ENCODE measurements at places on chromosomes 5 and 9.

DNA sequence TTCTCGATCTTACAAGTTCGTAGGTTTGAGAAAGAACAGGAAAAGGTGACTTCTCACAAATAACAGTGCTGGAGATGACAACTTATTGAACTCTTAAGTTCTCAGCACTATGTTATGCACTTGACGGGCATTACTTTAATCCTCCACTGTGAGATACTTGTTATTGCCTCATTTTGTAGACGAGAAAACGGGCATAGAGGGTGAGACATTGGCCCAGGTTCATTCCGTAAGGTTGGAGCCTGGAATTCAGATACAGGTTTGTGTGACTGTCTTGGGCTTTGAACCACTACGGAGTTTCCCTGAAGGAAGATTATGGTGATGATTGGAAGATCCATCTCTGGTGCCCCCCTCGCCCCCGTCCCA is 657 bp downstream of the MAT2B start:
- DNase-seq = no peak

GRCh38 chr9:13111778-13112177 is 167.7 kb downstream of the MPDZ start:
- no peak for DNase-seq

GRCh38 chr5:131245948-131246347 is 17.9 kb upstream of the CDC42SE2 start:
- DNase-seq = no peak

DNA sequence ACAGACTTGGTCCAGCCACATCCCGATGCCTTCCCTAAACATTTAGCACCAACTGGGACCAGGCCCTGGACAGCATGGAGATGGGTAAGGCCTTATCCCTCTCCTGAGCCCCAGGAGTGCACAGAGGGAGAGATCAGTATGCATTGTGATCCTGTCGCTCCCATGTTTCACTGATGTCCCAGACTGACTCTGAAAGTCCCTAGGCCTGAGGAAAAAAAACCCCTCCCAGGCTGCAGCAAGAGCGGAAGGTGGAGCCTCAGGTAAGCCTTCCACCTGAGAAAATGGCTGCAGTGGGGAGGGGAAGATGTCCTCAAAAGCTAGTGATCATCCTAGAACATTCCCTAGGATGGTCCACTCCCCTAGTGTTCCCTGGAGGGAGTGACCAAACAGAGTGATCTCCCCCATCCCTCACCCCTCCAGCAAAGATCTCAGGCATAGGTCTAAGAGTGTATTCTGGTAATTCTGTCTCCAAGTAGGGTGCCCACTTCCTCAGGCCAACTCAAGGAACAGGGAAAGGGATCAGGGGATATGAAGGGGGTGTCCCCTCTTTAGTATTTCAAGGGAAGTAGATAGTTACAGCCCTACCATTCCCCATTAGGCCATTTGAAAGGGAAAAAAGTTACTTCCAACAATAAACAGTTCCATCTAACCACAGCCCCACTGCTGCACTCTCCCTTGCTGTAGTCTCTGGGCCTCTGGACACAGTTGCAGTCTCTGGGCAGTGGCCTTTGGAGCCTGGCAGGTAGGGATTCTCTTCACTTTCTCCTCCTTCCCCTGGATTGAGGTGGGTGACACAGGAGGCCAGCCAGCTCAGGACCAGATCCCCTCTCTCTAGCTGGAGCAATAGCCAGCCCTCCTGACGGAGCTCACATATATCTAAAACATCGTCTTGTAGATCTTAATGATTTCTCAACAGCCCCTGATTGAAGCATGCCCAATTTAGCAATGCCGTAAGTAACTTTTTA is 6.8 kb upstream of the CXXC5 start:
- no peak for DNase-seq

DNA sequence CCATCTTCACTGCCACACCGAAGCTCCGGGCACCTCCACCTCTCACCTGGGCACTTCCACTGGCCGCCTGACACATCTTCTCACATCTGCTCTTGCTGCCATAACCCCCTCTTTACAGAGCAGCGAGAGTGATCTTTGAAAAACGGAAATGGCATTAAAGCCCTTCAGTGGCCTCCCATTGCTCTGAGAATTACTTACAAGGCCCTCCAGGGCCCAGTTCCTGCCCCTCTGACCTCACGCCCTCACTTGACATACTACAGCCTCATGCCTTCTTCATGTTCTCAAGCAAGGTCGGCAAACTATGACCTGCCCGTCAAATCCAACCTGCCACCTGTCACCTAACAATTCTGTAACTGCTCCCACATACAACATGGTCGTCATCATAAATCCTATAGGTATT is 187.3 kb downstream of the NR3C1 start:
- no peak for DNase-seq

DNA sequence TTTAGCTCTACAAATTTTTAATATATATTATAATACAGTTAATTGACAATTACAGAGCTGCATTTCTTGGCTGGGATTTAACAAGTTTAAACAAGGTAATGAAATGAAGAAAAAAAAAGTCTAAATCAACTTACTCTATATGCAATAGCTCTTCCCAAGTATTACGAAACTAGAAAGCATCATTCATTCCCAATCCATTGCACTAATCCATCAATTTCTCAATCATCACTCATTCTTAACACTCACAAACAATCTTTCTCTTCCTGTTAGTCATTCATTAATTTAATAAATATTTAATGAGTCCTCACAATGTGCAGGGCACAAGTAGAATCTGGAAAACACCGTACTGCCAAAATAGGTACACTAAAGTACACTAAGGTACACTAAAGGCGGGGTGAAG is 42.9 kb upstream of the APBA1 start:
- no peak for DNase-seq

DNA sequence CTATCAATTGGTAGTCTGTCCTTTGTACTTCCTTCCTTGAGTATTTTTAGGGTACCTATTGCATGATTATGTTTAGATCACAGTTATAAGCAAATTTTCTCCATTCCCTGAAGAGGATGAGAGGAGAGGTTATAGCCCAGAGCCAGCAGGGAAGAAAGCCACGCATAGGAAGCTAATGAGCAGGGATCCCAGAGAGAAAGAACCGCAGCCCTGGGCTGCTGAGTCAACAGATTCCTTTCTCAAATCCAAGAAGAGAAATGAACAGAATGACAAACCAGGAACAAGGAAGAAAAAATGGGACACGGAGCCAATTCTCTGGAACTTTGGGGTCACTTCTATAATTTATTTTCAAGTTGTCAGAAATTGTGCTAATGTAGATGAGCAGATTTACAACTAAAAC is 284.5 kb downstream of the RFX3 start:
- no peak for DNase-seq

- DNase-seq = no peak
These were observed 19.8 kb upstream of the NRARP start for GRCh38 chr9:137321726-137322361.

DNA sequence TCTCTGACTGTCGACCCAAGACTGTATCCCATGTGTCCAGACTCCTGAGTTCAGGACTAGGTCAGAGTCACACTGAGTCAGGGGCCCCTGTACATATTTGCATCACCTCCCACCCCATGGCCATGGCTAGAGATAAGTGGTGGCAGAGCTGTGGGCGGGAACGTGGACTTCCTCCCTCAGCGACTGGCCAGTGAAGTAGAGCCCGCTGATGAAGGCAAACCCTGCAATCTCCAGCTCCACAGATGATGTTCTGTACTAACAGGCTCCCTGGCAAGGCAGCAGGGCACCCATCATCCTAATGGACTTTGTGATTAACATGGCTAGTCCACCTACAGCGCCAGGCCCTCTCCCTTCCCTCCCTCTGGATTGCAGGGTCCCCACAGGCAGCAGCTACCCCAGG is 110.5 kb upstream of the LRRTM2 start:
- DNase-seq = no peak

- no peak for DNase-seq
These were observed 971.2 kb upstream of the CDH9 start for GRCh38 chr5:28009576-28009975.

GRCh38 chr5:143011585-143011984 is 241.4 kb downstream of the ARHGAP26 start:
- no peak for DNase-seq

DNA sequence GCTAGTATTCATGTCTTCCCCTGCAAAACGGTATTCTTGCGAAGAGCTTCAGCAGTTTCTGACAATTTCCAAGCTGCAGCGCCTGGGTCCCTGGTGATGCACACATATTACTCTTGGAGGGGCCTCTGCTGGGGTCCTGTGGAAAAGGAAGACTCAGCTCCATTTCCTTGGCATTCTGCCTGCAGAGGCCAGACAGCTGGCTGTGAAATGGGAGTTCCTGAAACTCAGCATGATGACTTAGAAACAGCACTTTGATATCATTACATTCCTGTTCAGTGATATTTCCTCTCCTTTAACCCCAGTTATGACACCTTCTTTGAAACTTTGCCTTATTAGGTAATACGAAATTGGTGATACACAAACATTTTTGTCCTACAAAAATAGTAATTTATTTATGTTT is 98.5 kb downstream of the APBA1 start:
- DNase-seq = no peak

GRCh38 chr5:103433211-103433610 is 129.4 kb downstream of the NUDT12 start:
- DNase-seq = no peak

DNA sequence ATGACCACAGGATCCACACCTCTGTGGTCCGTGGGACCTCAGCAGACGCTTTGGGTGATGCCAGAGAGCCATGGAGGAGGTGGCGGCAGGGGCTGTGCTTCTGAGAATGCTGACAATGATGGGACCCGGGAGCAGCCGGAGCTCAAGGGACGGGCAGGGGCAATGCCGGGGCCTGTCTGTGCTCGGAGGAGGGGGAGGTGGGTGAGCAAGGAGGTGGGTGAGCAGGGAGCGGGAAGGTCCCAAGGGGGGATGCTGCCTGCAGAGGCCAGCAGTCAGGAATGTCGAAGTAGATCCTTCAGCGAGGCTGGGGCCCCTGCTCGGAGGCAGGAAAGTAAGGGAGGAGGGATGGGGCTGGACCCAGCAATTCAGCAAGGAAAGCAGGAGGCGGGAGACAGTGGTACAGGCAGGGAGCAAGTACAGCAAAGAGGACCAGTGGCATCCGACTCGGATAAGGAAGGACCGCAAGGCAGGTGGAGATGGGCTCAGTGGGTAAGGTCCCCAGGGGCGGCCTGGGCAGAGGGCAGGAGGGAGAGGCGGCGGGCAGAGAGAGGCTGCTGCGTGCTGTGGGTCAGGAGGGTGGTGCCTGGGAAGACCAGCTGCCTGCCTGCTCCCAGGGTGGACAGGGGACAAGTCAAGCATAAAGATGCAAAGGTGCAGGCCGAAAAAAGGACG is 49.0 kb downstream of the ADAMTS2 start:
- DNase-seq = no peak

GRCh38 chr9:93596399-93596798 is 20.0 kb downstream of the PHF2 start:
- DNase-seq = no peak

GRCh38 chr9:136031741-136032730 is 63.1 kb downstream of the NACC2 start:
- DNase-seq = no peak

- no peak for DNase-seq
These were observed 43.6 kb downstream of the ROPN1L start for GRCh38 chr5:10485142-10485795.

GRCh38 chr5:31393126-31393525 is 138.8 kb downstream of the DROSHA start:
- no peak for DNase-seq

All from RPMI8226 (cell line).